Brain (organoid and tissue), 16 donors: ENCODE measurements at places on chromosomes 12 and 14.
A peak's percentile ranks its signal among the peaks of the same experiment; 100 is the strongest.

DNA sequence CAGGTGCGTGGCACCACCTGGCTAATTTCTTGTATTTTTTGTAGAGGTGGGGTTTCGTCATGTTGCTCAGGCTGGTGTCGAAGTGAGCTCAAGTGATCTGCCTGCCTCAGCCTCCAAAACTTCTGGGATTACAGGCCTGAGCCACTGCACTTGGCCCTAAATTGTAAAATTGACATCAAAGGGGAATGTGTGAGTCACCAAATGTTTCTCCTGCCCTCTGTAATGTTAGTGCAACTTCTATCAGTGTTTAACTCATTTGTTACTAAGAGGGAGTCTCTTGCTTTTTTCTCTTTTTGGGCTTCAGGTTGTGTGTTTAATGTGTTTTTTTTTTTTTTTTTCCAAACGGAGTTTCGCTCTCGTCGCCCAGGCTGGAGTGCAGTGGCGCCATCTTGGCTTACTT is 2.3 kb downstream of the TULP3 start:
- DNase-seq = no peak

- DNase-seq = no peak
Measured at GRCh38 chr14:69161590-69161989, 8.7 kb upstream of the DCAF5 start.

DNA sequence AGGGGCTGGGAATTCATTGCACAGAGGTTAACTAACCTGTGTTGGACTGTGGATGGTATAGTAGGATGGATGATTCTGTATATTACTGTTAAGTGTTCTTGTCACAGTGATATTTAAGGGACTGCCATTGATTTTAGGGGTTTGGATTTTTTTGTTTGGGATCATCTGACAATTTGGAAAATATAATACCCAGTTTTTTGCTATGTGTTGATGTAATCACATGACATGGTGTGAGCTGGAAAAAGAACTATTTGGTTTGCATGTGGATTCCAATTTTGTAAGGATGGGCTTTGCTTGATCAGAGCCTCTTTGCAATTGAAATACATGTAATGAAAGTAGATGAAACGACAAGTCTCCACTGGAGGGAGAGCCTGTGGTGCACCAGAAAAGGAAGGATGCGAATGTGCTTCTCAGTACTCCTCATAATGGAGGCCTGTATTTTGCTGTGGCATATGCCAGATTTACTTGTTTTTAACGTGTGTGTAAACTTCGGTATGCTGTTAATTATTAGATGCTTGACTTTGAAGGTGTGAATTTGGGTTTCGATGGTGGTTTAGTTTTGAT is 2.7 kb downstream of the DYRK2 start:
- peak; percentile 82 for DNase-seq

- no peak for DNase-seq
Measured at GRCh38 chr14:77187649-77188012, 6.0 kb downstream of the TMEM63C start.

DNA sequence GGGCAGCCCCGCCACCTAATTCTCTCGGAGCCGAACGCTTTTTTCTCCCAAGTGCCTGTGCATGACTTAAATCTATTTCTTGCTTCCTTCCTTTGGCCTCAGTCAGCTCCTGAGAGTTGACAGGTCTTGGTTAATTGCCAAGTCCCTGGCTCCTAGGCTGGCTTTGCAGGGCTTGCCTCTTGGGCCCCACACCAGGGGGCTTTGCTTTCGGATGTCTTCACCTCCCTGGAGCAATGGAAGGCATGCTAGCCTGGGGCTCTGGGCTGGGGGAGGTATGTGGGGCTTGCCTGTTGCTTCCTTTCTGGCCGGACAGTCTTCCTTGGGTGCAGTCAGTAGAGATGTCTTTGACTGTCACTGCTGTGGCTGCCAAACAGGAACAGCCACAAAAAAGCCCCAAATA is 2.2 kb upstream of the KRT80 start:
- no peak for DNase-seq

GRCh38 chr14:50978888-50979287 is 34.6 kb upstream of the PYGL start:
- DNase-seq = no peak

DNA sequence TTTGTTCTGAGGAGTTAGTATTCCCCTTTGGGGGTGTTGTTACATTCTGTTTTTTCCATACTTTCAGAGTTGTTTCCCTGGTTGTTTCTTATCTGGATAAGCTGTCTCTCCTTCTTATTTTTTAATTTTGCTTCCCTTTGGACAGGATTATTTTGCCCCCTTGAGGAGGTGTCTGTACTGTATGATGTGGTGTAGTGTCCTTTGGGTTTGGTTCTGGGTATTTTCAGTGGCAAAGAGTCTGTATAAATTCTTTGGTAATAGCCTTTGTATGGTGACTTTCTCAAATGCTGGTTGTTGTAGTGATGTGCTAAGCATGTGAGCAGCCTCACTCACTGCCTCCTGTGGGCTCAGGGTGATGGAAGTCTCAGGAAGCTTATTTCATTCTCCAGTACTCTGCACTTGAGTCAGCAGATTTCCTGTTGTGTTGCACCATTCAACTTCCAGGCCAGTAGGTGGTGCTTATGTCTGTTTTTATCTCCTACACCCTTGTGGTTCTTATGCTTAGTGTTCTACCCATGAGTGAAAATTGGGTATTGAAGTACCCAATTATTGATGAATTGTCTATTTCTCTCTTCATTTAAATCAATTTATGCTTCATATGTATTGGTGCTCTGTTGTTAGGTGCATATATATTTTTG is 103.3 kb upstream of the PMCH start:
- no peak for DNase-seq

GRCh38 chr14:45868863-45869262 is 615.9 kb upstream of the MIS18BP1 start:
- DNase-seq = no peak

DNA sequence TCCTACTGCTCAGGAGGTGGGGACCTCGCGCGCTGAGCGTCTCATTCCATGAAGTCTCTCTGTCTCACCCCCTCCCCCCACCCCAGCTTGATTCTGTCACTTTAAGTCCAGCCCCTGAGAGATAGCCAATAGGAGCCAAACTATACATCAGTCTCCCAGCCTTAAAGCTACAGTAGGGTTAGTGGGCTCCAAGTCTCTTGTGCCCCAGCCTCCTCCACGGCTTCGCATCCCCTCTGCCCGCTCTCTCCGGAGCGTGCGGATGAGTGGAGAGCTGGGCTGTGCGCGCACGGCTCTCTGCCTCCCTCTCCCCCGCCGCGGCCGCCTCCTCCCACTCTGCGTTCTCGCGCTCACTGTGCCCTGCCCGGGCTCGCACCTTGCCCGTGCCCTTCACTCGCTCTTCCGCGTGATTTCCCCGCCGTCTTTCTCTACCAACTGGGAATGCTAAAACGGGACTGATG is at the start of gene ESRRB:
Gene ESRRB, plus strand, starts transcription at position 191 of the 458 bp plus-strand sequence. Its CDS starts 265 bp downstream, at position 456.
- DNase-seq = peak; percentile 84

DNA sequence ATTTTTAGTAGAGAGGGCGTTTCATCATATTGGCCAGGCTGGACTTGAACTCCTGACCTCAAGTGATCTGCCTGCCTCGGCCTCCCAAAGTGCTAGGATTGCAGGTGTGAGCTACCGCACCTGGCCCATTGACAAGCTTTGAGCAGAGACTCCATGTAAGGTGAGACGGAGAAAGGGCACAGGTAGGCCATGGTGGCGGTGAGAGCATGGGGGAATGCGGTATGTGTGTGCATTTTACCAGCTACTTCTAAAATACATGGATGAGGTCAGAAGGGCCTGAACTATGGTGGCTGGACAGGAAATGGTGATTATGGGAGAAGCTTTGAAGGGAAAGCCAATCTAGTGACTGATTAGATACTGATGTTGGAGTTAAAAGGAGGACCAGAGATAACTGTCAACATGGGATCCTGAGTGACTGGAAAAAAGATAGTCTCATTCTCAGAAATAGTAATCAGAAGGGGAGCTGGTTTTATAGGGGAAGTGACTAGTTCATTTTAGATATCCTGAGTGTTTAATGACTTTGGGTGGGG is 21.9 kb upstream of the PTPRB start:
- DNase-seq = no peak

- DNase-seq = no peak
Measured at GRCh38 chr12:49865782-49866135, 22.9 kb upstream of the BCDIN3D start.

DNA sequence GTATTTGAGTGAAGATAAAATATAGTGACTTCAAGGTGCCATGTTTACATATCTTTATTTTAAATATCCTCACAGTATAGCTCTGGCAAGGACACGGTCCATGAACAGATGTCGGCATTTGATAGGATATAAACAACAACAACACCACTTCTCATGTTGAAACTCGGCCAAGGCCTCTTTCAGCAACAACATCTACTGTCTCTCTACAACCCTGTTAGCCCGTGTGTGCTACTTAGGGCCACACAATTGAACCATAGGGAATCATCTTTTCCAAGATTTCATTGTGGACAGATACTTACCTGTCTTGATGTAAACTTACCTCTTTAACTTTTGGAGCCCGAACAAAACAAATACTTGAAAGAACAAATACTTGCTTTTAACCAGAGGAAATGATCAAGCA is 168.7 kb upstream of the SSTR1 start:
- no peak for DNase-seq

DNA sequence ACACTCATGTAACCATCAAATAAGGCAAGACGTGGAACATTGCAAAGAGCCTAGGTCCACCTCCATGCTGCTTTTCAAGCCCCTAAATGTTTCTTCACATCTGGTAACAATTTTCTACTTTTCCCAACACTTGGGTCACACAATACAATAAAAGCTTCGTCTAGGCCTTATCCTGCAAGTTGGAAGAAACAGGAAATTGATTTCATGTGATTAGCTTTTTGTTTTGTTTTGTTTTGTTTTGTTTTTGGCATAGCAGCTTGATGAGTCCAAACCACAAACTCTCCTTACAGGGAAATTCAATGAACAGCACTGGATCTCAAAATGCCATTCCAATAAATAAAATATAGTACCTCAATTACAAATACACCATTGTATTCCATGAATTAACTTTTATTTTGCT is 19.3 kb downstream of the TAS2R50 start:
- DNase-seq = no peak

DNA sequence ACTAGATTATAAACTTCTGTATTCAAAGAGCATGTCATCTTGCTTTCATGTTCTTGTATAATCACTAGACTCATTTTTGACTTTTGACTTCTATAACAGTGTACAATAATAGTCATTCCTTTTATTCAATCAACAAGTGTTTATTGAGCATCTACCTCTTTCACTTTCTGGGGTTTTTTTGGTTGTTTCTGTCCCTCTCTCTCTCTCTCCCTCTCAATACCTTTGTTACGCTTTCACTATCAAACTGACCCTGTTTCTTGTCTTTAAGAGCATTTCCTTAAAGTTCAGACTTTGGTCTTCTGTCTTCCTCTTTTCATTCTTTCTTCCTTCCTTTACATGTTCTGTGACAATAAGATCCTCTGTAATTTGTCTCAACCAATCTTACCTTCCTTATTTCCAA is 49.5 kb downstream of the GPR137C start:
- no peak for DNase-seq

GRCh38 chr12:60035835-60036234 is 440.0 kb downstream of the SLC16A7 start:
- no peak for DNase-seq

- DNase-seq = no peak
Measured at GRCh38 chr12:2930865-2931264, 28.3 kb upstream of the TEAD4 start.

DNA sequence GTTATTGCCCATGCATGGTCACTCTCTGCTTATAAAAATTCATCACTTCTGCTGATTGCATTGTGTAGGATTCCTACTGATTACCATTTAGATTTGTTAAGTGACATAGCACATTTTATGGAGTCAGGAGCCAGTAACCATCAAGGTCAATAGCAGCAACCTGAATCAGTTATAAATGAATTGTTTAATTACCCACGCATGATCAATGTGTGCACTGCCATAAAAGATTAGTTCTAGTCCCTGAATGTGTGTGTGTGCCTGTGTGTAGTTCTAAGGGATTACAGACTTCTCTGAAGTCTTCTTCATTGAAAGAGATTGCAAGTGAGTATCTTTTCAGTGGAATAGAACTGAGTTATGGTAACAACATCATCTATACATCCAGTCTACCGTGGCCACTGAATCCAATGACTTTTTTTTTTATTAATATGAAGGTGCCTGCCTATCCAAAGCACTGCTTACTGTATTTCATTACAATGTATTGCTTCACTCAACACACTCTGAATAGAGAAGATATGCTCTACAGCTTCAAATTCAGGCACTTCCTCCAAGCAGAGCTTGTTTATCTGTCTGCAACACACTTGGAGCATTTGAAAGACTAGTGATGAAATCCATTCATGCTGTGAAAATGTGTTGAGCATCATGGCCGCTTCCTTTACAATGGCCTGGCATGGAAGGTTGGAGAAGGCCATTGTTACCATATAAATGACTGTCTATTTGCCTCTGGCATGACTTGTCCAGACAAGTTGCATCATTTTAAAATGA is 381.7 kb downstream of the DIO2 start:
- DNase-seq = no peak

DNA sequence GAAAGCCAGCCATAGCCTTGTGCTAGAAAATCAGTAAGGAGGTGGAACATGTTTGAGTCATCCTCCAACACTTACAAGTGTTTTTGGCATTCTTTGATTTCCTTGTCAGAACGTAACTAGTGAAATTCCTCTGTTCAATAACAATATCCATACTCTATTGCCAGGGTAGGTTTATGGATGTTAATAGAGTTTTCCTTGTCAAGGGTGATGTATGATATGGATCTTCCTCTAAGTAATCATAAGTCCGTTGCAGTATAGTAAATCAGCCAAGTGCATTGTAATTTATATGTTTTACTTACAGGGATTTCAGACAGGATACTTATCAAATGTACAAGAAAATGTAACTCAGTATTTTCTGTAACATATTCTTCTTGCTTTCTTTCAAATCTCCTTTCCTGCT is 19.4 kb downstream of the NAV3 start:
- no peak for DNase-seq

- DNase-seq = no peak
Measured at GRCh38 chr12:5969974-5970690, 25.1 kb upstream of the ANO2 start.
